ENCODE measurements at places on chromosomes 2 and 18.

GRCh38 chr2:179655627-179656026 lies 205.8 kb downstream of the ZNF385B start:
- DNase-seq: no peak

- DNase-seq: no peak
These were observed 11.8 kb upstream of the DSG2 start for GRCh38 chr18:31486165-31486564.

DNA sequence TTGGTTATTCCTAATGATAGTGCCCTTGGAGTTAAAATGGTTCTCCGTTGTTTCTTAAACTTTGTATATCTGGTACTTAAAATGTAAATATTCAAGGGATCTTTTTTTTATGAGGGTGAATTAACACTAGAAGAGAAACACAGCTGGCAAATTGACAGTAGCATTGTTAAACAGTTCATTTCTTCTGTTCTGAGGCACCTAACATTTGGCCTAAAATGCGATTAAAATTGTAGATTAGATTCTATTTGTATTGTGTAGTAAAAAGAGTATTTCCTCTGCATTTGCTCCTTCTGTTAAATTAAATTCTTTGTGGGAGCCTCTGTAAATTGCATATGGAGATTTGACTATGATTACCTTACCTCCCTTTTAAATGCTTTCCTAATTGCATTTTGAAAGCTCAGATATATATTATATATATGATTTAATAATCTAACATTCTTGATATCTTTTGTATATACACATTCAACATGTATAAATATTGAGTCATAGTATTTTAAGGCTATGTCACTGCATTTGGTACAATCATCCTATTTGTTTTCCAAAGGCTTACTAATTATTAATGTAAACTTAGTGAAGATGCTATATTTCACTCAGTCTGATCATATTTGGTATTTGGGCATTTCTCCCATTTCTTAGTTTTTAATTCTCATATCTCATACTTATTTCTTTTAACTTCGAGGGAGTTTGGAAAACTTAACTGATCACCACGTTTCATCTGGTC lies 124.4 kb downstream of the AGPS start:
- DNase-seq: no peak

DNA sequence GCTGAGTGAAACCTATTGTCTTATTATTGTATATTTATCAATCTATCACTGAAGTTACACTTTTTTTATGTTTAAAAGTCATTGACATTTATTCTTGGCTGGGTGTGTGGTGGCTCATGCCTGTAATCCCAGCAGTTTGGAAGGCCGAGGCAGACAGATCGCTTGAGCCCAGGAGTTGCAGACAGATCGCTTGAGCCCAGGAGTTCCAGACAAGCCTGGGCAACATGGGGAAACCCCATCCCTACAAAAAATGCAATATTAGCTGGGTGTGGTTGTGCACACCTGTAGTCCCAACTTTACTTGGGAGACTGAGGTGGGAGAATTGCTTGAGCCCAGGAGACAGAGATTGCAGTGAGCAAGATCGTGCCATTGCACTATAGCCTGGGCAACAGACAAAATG lies 97.8 kb downstream of the EPC2 start:
- DNase-seq: no peak

DNA sequence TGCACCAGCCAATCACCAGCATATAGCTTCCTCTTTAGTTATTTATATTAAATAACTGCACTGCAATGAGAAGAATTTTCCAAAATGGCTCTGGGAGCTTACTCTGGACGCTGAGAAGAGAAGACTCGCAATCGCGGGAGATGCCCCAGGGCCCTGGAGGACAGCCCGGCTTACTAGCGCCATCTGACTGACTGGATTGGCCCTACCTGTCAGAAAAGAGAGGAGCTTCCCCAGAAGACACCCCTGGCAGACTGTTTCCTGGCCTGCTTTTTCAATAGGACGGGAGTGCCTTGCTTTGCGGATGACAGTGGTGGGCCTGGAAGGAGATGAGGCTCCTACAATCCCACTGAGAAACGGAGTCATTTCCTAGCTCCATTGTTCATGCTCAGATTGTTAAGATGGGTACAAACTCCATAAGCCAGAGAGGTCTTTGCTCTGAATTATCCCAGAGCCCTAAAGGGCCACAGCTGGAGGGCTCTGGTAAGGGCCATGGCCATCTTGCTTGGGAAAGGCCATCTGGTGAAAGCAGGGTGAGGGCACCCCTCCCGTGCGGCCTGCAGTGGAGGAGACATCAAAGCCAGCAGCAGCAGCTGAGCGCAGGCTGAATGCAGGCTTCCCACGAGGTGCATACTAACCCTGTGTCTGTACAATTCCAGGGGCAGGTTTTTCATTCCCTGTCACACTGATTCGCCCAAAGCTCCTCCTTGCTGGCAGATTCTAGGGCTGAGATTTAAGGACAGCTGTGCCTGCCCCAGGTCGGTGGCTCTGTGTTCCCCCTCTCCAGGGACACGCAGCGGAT lies 92.1 kb downstream of the GALR1 start:
- no peak for DNase-seq

- no peak for DNase-seq
These were observed 116.6 kb upstream of the PELI1 start for GRCh38 chr2:64260817-64261216.

GRCh38 chr2:123061534-123061933 lies 963.6 kb upstream of the CNTNAP5 start:
- no peak for DNase-seq

DNA sequence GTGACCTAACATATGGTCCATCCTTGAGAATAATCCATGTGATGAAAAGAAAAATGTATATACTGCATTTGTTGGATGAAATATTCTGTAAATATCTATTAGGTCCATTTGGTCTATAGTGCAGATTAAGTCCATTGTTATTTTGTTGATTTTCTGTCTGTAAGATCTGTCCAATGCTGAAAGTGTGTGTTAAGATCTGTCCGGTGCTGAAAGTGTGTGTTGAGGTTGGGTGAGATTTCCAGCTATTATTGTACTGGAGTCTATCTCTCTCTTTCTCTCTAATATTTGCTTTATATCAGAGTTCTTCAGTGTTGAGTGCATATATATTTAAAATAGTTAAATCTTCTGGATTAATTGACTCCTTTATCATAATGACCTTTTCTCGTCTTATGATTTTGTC lies 828.8 kb upstream of the CRIM1 start:
- no peak for DNase-seq

- no peak for DNase-seq
These were observed 62.8 kb upstream of the UPP2 start for GRCh38 chr2:158038901-158039300.

GRCh38 chr2:85834466-85834865 lies 54.3 kb downstream of the ST3GAL5 start:
- DNase-seq: no peak

DNA sequence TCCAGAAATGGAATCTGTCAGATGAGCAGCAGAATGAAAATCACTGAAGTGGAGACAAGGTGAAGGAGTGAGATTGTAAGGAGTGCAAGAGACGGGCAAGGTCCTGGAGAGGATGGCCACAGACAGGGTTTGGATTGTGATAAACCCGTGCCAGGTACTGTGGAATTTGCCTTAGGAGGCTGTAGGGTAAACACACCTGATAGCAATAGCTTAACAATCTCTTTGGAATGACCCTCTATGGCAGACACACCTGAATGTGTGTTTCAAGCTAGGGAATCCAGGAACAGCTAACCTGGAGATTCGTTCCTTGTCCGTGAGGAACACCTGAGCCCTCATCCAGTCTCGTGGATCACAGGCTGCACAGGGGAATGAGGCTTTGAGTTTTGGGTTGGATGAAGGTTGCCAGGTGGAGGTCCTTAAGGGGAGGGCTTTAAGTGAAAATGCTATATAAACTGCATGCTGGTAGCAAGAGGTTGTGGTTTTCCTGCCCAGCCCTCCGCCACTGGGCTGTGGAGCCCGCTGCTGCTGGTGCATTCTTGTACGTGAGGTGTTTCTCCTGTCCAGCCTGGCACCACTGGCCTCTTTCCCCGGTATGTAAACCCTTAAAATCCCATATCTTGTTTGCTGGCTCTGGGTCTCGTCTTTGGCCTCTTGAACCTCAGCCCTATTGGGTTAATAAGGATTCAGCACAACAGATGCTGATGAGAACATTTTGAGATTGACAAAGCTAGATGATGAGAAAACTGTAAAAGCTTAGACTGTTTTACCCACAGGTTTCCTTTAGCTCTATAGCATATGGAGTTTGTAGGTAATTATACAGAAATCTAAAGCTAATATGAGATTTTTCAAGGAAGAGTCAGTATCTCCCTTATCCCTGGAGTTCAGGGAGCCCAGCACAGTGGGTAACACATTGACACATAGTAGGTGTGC lies 117.9 kb downstream of the ARHGAP15 start:
- no peak for DNase-seq

DNA sequence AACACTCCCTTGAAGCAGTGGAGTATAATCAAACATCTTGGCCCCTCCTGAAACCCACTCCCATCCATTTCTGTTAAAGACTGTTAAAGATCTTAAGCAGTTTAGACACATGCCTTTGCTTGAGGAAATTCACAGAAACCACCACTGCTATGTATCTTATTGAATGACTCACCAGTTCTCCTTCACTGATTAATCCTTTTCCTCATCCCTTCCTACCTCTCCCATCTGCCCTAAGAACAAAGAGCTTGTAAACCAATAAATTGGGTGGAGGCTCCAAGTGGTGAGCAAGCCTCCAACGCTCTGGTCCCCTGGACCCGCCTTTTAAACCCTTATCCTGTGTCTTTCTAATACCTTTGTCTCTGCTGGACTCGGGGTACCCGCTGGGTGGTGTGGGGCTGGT lies 746.1 kb downstream of the LRP1B start:
- DNase-seq: no peak

DNA sequence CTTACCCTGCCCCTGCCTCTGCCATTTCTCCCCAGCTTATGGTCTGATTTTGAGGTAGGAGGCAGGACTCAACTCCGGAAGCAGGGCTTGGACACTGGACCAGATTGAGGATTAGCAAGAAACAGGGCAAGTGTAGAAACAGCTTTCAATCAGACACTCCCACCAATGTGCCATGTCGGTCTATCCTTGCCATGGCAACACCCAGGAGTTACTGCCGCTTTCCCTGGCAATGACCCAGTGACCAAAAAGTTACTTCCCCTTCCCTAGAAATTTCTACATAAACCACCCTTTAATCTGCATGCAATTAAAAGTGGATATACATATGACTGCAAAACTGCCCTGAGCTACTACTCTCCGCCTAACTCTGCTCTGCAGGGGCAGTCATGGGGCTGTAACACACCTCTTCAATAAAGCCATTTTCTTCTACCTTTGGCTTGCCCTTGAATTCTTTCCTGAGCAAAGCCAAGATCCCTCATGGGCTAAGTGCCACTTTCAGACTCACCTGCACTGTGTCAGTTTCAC lies 156.7 kb downstream of the LPIN1 start:
- no peak for DNase-seq

GRCh38 chr2:128452024-128452411 lies 133.3 kb upstream of the HS6ST1 start:
- DNase-seq: no peak

DNA sequence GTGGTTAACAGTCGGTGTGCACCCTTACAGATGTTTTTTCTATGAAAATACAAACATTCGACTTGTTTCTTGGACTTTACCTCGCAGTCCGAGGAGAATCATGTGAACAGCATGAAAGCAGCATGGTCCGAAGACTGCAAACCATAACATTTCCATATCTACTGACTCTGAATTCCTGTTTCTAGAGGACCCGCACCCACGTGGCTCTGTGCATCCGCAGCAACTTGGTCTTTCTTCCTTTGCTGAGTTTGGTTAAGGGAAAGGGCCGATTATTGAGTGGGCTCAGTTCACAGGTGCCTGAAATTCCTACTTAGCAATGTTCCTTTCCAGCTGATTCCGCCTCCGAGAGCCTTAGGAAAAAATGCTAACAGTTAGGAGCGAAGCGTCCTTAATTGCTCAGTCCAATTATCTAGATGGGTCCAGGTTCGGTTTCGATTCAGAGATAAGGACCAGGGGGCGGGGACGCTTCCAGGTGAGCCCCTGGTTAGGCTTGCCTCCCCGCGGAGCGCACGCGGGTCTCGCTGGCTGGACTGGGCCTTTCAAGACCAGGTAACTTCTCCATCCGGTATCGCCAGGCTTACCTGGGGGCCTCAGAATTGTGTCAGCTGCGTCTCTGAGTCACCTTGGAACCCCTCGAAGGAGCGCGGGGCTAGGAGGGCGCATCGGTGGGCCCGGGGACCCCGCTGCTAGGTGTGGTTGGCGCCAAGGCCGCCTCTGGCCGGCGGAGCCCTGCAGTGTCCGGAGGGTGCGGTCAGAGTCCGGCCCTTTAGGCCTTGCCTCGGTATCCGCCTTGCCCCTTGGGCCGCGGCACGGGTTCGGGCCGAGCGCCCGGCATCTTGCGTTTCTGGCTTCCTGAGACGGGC lies 1.1 kb upstream of the B3GNT2 start:
- no peak for DNase-seq

GRCh38 chr18:2856547-2857170 lies 9.9 kb downstream of the EMILIN2 start:
- DNase-seq: no peak

DNA sequence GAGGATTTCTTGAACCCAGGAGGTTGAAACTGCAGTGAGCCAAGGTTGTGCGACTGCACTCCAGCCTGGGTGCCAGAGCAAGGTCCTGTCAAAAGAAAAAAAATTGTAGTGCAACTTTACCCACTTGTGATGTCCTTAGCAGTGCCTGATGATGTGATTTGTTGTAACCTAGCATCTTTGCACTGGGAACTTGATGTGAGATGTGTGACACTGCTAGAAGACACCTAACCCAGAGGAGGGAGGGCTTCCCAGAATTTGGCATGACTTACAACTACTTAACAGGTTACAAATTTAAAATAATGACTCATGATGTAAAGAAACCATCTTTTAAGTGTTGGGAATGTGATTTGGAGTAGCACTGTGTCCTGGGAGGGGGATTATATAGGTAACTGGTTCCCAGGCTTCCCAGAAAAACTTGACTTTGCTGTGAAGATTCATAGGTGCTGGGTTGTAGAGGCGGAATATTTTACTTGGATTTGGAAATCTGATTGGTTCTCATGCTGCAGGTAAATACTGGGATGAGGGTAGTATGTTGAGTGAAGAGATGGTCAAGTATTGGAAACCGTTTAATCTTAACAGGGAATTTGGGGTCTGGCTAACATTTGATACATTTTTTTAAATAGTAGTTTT lies 3.7 kb downstream of the EEF1B2 start:
- DNase-seq: no peak
